ENCODE measurements at places on chromosomes 4 and X.

DNA sequence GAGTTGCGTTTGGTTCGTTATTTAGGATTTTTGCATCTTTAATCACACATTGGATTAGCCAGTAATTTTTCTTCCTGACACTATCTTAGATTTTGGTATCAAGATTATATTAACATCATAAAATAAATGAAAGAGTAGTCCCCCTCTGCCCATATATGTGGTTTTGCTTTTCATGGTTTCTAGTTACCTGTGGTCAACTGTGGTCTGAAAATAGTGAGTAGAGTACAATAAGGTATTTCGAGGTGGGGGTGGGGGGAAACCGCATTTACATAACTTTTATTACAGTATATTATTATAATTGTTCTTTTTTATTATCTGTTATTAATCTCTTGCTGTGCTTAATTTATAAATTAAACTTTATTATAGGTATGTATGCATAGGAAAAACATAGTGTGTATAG is 152.4 kb downstream of the STIM2 start:
- DNase-seq: no peak

GRCh38 chr4:172758586-172759340 is 409.8 kb upstream of the GALNT7 start:
- no peak for DNase-seq

DNA sequence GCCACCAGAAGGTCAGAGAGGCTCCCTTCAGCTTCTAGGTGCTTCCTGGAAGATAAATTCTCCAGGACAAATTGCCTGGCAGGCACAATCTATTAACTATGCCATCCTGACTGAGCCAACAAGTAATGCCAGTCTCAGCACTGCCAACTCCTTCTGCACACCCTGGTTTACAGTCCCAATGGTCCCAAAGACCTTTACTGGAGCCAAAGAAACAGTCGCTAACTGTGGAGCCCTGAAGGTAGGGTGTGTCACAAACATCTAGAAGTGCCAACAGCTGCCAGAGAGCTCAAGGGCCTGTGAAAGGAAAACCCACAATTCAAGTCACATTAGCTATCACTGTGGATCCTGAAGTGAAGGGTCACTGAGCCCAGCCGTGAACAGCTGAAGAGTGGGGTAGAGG is 34.9 kb upstream of the CITED1 start:
- no peak for DNase-seq

- DNase-seq: no peak
These were observed 146.8 kb upstream of the USP9X start for GRCh38 chrX:40938423-40938822.

GRCh38 chrX:105752338-105752956 is 69.9 kb upstream of the NRK start:
- DNase-seq: no peak

- no peak for DNase-seq
These were observed 457.4 kb upstream of the PCDH10 start for GRCh38 chr4:132691668-132692067.
